ENCODE measurements at places on chromosomes 2 and 18.
A peak's percentile ranks its signal among the peaks of the same experiment; 100 is the strongest.

GRCh38 chr2:75076088-75076487 lies 117.6 kb downstream of the POLE4 start:
- DNase-seq, result no peak

GRCh38 chr2:201208563-201209252 lies 25.8 kb downstream of the CASP10 start:
- DNase-seq, result no peak

- DNase-seq, result no peak
Measured at GRCh38 chr2:119697290-119698020, 18.5 kb downstream of the TMEM177 start.

- DNase-seq, result peak; percentile 2
Measured at GRCh38 chr18:12455496-12455895, 47.8 kb downstream of the PRELID3A start.

GRCh38 chr2:238569507-238570195 lies 142.9 kb downstream of the ASB1 start:
- DNase-seq, result no peak

- DNase-seq, result no peak
Measured at GRCh38 chr2:102397209-102397608, 25.8 kb upstream of the IL18RAP start.

GRCh38 chr2:160429248-160430000 lies 64.2 kb downstream of the RBMS1 start:
- peak; percentile 28 for DNase-seq

- DNase-seq, result no peak
Measured at GRCh38 chr2:98734162-98734561, 3.2 kb upstream of the MGAT4A start.

GRCh38 chr2:127586746-127587295 lies 51.3 kb downstream of the MYO7B start:
- DNase-seq, result no peak

DNA sequence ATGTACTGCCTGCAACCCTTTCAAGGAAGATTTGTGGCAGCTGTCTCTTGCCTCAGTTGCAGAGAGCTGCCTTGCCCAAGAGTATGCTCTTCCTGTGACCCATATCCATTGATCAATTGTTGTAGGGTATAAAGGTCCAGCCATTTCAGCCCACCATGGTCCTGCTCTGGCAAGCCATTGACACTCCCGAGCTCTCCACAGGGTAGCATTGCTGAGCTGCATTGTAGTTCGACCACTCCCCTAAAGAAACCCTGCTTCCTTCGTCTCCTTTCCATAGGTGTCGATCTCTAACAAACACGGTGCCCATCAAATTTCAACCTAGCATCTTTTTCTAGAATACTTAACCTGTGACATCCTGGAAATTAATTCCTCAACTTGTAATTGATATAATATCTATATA lies 104.9 kb upstream of the NDUFV2 start:
- DNase-seq, result no peak

GRCh38 chr2:191352536-191352935 lies 107.3 kb downstream of the MYO1B start:
- DNase-seq, result no peak

GRCh38 chr18:13610555-13611141 lies 115.7 kb downstream of the FAM210A start:
- no peak for DNase-seq

- DNase-seq, result no peak
Measured at GRCh38 chr2:229591611-229592010, 122.7 kb downstream of the DNER start.

- peak; percentile 60 for DNase-seq
Measured at GRCh38 chr18:39841482-39842365, 2113.3 kb upstream of the PIK3C3 start.

- no peak for DNase-seq
Measured at GRCh38 chr2:111068435-111069058, 52.2 kb upstream of the BCL2L11 start.

DNA sequence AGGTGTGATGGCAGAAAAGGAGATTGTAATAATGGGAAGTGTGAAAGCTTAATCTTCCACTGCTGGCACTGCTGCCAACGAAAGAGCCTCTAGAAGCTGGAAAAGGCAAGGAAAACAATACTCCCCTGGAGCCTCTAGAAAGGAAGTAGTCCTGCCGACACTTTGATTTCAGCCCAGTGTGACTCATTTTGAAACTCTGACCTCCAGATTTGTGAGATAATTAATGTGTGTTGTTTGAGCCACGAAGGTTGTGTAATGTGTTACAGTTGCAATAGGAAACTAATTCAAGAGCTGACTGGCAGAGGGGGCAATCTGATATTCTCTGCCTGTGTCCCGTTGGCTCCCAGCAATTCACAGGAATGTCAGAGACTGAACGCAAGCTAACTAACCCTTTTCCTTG lies 219.2 kb upstream of the UBE2E3 start:
- no peak for DNase-seq

GRCh38 chr18:62018759-62019041 lies 125.9 kb upstream of the RNF152 start:
- no peak for DNase-seq

- no peak for DNase-seq
Measured at GRCh38 chr2:152693033-152693432, 24.2 kb downstream of the PRPF40A start.

DNA sequence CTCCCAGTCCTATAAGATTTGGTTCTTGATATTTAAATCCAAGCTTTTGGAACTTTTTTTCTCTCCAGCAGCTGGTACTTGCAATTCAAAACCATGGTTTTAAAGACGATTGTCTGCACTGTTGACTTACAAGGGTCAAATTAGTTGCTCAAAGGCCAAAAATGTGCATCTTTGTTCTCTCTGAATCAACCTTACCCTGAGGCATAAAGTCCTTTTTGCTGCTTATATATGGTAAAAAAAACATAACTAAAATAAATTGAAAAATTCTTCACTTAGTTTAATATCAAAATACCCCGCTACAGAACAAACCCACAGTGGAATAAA lies 592.7 kb downstream of the XIRP2 start:
- DNase-seq, result no peak

- peak; percentile 3 for DNase-seq
Measured at GRCh38 chr2:134677856-134678756, 40.7 kb downstream of the TMEM163 start.

GRCh38 chr2:120480346-120480902 lies 134.5 kb downstream of the INHBB start:
- DNase-seq, result no peak

- peak; percentile 22 for DNase-seq
Measured at GRCh38 chr2:190126798-190127197, 64.3 kb upstream of the MSTN start.

GRCh38 chr2:165114346-165114939 lies 89.4 kb downstream of the SCN3A start:
- no peak for DNase-seq

DNA sequence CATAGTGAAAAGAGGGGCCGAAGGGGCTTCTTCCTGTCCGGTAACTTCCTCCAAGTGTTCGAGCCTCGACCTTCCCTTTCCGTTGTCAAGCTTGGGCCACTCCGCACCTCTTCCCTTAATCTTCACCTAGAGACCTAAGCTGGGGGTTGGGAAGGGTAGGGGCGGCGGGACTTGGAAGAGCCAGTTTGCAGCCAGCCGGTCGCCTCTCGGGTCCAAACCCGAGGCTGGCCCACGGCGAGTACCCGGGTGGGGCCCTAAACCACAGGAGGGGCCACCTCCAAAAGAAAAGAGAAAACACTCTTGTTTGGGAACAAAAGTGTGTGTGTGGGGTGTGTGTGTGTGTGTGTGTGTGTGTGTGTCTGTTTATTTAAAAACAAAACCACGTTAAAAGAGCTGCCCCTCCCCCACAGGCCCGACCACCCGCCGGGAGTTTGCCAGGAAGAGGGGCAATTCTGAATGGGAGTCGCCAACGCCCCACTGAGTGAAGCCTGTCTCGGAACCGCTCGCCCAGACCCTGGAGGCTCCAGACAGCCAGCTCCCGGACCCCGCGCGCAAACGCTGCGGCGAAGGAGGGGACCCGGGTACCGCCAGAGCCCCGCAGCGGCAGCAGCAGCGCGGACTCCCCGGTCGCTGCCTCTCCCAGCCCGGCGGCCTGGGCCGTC lies 488 bp upstream of the RHOB start:
- no peak for DNase-seq

- DNase-seq, result no peak
Measured at GRCh38 chr2:165795011-165795410, 964 bp upstream of the GALNT3 start.

- DNase-seq, result no peak
Measured at GRCh38 chr2:235235977-235236767, 257.7 kb upstream of the AGAP1 start.

GRCh38 chr2:219561179-219562048 lies 9.9 kb downstream of the OBSL1 start:
- DNase-seq, result no peak

- DNase-seq, result no peak
Measured at GRCh38 chr18:74731097-74731496, 133.4 kb downstream of the ZNF407 start.

GRCh38 chr2:75233965-75234364 lies 34.6 kb upstream of the TACR1 start:
- no peak for DNase-seq

DNA sequence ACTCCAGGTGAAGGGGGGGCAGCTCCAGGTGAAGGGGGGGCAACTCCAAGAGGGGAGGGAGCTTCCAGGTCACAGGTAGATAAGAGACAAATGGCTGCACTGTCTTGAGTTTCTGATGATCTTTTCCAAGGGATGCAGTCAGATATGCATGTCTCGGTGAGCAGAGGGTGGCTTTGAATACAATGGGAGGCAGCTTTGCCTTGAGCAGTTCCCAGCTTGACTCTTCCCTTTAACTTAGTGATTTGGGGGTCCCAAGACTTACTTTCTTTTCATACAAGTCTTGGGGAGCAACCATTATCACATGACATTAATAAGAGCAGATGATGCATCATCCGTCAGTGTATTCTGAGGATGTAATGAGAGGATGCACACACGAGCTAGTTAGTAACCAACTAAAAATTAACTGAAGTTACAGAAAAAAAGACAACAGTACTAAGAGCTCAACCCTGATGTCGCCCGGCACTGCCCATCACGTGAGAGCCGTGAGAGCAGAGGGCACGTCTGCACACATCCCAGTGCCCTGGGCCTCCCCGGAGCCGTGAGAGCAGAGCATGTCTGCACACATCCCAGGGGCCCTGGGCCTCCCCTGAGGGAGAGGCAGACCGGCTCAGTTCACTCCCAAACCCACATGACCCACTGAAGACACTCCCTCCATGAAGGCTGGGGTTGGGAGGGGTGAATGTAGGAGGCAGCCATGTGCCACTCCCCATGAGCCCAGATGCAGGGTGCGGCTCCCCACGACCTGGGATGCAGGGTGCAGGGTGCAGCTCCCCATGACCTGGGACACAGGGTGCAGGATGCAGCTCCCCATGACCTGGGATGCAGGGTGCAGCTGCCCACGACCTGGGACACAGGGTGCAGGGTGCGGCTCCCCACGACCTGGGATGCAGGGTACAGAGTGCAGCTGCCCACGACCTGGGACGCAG lies 39.4 kb downstream of the PXDN start:
- DNase-seq, result no peak
